Activated CD4-positive, alpha-beta T cell treated with anti-CD3 and anti-CD28 coated beads, Interleukin-2, amount 50 U/mL, for 1 hour (primary cell): ENCODE measurements at places on chromosomes 13 and 19.

GRCh38 chr19:19661675-19662251 is 1.7 kb downstream of the ATP13A1 start:
- DNase-seq: peak; percentile 36

DNA sequence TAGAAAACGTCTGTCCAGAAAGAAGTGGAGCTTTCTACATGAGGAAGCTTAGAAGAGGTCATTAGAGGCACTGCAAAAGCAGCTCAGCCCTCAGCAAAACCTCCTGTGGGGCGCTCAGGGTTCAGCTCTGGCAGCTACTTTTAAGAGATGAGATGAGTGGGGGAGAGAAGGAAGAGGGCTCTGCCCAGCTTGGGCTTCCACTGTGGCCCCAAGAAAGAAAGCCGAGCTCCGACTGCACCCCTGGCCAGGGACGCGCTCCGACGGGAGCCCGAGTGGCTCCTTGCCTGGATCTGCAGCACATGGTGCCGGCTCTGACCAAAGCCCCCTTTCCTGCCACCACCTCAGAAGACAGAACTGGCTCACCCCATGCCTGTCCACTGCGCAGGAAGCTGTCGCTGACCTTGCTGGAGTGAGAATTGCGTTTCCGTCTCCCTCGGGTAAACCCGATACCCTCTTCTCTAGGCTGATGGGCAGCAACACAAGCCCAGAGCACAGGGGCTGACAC is 36.4 kb downstream of the NAXD start:
- no peak for DNase-seq

DNA sequence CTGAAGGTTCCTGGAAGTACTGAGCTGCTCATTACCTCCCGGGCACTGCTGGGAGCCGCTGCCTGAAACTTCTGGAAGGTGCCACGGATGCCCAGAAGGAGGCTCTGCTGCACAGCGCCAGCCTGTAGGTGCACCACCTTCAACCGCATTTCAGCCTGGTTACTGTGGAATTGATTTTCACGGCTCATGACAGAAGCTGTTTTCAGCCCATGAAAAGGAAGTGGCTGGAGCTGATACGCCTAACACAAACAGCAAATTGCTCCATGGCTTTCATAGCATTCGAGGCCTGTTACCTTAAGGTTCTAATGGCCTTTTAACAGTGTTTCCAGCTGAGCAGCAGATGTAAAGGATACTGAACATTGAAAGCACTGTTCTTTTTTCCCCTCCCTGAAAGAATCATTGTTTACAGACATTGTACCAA is 22.0 kb downstream of the GPC6 start:
- DNase-seq: no peak

DNA sequence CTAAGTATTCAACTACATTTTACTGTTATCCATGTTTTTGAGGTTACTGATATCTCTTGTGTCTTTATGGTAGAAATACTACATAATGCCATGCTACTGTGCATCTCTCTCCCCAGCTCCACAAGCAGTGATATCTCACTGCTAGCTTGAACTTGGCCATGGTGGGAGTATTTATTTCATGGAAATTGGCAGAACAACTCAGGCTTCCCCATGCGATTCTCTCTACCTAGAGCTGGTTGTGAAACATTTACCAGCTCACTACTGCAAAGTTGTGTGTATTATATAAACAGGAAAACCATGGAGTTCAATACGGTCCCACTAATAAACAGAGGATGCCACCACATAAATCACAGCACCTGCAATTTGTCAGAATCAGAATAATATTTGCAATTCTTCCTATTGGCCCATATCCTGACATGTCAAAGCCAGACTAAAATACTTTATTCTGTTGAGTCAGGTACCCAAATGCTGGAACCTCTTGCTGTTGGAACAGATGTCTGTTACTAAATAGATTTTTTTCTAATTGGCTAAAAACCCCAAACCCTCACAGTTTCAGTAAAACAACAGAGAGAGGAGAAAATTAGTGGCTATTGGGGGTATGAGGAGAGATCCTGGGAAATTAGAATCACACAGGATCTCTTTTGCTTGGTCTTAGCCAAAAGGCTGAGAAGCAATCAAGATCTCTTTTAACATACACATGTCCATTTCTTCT is 91.4 kb upstream of the SLC10A2 start:
- no peak for DNase-seq

GRCh38 chr13:98979012-98979660 is 1.3 kb upstream of the DOCK9 start:
- no peak for DNase-seq

- no peak for DNase-seq
Observed at GRCh38 chr13:27403727-27404385, 20.6 kb upstream of the GTF3A start.
